ENCODE measurements at places on chromosomes 3 and 15.

DNA sequence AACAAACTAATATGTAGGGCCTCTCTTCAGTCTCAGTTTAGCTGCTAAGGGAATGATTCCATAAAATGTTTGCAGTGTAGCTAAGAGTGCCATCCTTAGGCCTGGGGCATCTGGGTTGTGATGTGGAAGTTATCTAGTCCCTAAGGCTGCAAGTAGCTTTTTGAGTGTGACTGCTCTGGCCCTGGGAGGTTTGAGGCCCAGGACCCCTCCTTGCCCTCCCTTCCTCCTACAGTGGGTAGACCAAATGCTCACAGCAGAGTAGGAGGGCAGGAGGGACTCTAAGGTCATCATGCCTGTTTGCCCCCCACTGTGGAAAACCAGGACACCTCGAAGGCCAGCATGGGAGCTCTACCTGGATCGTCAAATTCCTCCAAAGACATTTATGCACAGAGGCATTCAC is 115.0 kb downstream of the EPHB1 start:
- DNase-seq = no peak

DNA sequence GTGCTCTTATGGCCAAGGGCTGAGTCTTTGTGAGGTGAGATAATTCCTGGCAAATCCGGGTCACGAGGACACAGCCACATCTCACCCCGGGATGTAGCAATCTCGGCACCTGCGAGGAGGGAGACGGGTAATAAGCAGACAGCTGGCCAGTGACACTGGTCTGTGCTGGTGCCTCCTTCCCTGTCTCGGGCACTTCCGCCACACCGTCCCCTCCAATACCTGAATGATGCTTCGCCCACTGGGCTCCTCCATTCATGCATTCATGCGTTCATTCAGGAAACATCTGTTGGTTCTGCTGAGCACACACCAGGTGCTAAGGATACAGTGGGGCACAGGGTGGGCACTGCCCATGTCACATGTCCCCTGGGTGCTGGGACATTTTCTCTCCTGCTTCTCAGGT is 60.1 kb downstream of the ATP10A start:
- no peak for DNase-seq

GRCh38 chr15:78621810-78622402 is 1.1 kb upstream of the CHRNA3 start:
- no peak for DNase-seq

- DNase-seq = no peak
These were observed 92.7 kb upstream of the PLXND1 start for GRCh38 chr3:129699199-129699598.

DNA sequence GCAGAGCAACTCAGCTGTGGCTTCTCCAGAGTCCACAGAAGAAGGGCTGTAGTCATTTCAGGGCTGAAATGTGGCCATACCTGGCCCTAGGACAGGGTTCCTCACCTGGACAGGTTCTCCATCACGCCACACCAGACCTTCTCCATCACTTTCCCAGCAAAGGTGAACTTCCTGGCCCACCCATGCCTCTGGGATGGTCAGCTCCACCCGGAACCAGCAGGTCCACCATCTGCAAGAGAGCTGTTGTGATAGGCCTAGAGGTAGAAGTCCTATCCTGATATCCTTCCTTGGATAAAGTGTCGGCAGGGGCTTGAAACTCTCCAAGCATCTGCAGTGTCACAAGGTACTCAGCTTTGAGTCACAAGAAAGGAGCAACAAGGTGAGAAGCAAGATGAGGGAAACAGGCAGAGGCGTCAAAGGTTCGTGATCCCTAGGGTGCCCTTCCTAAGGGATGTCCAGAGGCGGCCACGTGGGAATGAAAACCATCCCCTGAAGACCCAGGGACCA is 948 bp downstream of the MAN2C1 start:
- no peak for DNase-seq

- DNase-seq = no peak
These were observed 134.3 kb downstream of the POLQ start for GRCh38 chr3:121411523-121411922.

DNA sequence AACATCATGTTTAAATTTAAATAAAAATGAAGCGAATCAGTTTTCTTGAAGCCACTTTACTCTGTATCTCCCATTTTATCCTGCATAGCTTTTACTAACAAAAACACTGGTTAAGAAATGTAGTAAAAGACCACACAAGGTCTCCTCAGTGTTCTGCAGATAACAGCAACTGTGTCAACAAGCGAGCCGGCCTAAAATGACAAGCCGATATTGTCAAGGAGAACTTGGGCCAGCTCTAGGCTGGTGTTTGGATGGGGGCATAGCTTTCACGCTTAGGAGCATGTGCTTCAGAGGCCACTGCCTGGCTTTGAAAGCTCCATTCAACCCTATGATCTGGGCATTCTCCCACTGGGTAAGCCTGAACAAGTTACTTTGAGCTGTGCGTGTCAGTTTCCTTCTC is 38.1 kb downstream of the MFSD1 start:
- DNase-seq = no peak
